ENCODE measurements at places on chromosomes 3 and 15.
A peak's percentile ranks its signal among the peaks of the same experiment; 100 is the strongest.

DNA sequence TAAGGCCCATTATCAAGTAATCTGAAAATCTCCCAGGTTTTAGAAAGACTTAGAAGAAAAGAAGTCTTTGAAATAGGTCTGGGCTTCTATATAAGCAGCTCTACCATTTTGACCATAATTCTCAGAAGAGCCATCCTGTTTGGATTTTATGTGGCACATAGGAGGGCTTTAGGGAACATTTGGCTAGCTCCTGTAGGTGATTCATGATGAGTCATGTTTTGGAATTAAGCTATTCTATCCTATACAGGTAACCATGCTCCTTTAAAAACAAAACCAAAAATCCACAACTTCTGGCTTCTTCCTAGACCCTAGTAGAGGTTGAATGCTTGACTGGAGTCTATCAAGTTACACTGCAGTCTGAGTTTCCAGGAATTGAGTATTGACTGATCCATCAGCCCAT lies 8.9 kb downstream of the SST start:
- DNase-seq = no peak

GRCh38 chr15:101067660-101068522 lies 148.7 kb downstream of the LRRK1 start:
- DNase-seq = peak; percentile 7

DNA sequence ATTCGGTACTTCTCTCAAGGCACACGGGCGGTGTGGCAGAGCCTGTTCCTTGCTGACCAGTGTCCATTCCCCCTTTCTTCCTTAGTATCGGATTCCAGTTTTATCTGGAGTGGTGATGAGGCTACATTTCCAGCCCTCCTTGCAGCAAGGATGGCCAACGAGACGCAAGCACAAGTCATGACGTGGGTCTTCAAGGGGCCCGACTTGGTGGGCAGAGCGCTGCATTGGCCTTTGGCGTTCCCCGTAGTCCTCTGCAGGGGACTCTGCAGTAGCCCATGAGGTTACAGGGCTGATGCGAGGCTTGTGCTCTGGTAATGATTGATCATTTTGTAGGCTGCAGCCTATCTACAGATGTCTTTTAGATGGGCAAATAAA lies 194.5 kb downstream of the OPA1 start:
- no peak for DNase-seq

DNA sequence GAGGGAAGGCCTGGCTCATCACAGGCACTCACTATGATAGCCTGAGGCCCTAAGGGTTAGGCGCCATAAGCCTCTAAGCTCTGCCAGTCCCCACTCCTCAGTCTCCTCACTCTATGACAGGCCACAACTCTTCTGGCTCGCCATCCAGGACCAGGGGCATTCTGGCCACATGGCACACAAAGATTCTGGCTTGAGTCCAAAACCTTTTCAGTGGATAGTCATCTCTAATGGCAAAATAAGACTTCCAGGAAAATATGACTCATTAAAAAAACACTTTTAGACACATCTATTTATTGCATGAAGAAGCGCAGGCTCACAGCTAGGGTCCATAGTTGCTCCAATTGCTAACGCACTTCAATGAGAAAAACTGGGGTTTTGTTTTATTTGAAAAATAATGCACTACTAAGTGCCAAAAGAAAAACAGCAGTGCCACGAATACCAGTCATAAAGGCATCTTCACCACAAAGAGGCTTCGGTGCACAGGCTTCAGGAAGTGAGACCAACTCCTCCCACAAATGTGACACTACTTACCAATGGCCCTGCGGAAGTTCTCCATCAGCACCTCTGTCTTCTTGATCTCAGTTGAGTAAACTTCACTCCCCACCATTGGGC lies 11.1 kb downstream of the RUVBL1 start:
- DNase-seq = no peak

DNA sequence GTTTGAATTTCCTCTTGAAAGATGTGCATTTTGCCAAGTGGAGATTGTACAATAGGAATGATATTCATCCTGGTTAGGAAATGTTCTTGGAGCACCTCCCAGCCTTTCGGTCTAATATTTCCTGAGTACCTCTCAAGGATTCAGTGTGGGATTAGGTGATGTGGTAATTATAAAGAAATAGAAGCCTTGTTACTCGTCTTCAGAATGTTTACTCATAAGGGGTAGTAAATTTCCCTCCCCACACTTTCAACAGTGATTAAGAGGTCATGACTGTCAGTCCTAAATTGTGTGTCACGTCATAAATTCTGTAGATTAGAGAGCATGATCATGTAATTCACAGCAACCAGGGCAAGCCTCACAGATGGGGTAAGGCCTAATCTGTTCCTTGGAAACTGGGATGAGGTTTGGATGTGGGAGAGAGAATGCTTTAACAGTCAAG lies 633.1 kb upstream of the TBL1XR1 start:
- no peak for DNase-seq
